ENCODE measurements at places on chromosomes 6 and 20.

- no peak for DNase-seq
These were observed 64.4 kb downstream of the HACE1 start for GRCh38 chr6:104795363-104795762.

GRCh38 chr6:75931011-75931680 is 141.3 kb downstream of the IMPG1 start:
- DNase-seq = no peak

DNA sequence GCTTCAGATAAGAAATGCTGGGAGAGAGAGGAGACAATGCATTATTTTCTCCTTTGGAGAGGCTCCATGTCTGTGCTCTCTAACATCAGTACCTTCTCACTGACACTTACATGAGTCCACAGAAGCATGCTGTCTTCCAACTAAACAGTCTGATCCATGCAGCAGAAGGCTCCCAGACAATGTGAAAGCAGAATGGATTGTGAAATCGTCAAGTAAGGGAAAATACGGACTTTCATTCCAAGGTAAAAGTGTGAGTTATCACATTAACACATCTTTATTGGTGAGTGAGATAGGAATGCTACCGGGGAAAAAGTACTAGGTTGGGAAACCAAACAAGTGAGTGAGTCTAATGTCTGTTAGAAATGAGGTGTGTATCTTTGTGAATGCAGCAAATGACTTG is 167.6 kb upstream of the KCNK16 start:
- DNase-seq = no peak

DNA sequence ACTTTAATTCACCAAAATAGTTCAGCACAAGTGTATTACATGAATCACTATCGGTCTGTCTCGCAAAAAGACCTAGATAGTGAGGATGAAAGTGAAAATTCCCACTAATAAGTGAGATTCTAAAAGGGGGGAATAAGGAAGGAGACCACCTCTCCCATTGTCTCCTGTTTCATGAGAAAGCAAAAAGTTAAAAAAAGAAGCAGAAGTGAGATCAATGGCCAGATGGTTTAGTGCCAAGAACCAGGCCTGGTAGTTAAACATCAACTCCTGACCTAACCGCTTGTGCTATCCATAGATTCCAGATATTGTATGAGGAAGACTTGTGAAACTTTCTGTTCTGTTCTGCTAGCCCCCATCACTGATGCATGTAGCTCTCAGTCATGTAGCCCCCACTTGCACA is 293.0 kb downstream of the RNGTT start:
- no peak for DNase-seq

DNA sequence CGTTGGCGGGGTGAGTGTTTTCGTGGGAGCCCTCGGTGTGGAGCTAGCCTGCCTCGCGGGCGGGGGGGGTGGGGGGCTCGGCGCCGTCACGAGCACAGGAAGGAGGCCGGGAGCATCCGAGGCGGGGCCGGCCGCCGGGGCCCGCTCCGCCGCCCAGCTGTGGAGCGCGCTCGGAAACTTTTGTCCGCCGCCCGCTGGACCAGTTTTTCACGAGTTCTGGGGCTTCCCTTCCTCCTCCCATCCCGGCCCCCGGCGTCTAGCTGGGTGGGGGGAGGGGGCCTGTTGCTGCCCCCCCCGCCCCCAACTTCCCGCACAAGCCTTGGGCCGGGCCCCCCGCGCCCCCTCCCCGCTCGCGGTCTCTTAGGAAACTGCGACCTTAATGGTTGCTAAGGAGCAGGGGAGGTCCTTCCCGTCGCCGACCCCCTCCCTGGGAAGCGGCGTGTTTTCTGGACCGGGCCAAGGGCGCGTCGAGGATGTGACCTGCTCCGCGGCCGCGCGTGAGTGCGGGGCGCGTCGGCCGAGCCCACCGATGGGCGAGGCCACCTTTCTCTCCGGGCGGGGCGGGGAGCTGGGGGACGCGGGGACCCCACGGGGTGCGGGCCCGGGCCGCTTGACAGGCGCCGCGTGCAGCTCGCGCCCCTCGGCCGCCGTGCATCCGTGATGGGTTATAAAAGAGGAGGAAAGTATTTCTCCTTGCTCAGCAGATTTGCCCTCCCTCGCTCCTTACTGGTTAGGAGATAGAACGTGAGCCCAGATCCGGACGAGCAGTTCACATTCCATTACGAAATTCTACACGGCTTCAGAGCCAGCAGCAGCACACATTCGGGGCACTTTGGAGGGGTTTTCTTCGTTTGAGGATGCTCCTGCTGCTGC is 1.4 kb downstream of the RREB1 start:
- no peak for DNase-seq

- DNase-seq = no peak
These were observed 216.0 kb downstream of the SAMD5 start for GRCh38 chr6:147724454-147724853.

DNA sequence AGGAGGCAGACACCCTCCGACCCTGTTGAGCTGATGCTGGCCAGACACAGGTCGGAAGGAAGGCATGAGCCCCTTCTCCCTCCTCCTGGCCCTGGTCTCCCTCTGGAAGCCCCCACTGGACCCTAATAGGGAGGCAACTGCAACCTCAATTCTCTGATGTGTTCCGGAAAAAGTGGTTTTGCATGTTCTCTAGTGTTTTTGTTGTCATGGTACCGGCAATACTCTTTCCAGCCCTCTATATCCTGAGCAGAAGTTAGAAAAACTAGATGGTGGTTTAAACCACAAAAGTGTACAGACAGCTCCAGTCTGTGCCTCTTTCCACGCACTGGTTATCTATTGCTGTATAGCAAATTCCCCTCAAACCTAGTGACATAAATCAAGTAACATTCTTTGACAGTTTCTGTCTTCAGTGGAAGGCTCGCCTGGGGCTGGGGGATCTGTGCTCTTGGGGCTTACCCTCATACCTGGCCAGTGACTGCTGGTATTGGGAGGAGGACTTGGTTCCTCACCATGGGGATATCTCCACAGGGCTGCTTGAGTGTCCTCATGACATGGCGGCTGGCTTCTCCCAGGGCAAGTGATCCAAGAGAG is 37.0 kb downstream of the SYTL3 start:
- DNase-seq = no peak

DNA sequence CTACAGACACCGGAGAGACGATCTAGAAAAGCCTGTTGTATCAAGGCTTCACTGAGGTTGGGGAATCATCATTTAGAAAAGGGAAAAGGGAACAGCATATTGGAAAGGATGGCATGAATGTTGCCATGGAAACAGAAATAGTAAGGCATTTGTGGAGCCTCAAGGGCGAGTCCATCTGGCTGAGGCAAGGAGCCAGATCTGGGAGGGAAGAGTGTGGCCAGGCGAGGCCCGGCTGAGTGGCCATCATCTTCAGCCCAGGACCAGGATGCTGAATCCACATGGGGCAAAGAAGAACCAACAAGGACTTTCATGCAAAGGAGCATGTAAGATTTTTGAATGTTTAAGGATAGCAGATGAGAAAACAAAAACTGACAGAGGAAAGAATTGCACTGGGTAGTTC is 85.8 kb downstream of the MAP3K5 start:
- no peak for DNase-seq

GRCh38 chr6:167113935-167114910 is 8.7 kb upstream of the CCR6 start:
- DNase-seq = no peak

- no peak for DNase-seq
These were observed 45.9 kb upstream of the TULP1 start for GRCh38 chr6:35558571-35558970.

DNA sequence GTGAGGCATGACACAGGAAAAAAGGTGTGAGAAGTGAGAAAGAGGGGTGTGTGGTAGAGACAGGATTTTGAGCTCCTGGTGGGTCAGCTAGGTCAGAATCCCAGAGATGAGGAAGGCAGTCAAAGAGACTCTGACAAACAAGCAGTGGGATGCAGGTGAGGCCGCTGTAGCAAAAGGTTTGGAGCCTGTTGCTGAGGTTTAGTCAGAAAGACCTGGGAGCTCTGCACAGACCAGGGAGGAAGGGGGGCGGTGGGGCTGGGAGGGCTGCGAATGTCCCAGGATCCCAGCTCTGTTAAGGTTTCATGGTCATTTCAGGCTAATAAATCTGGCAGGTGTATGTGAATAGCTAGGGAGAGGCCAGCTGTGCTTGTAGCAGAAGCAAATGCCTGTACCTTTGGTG is 373.9 kb upstream of the SYNCRIP start:
- no peak for DNase-seq

DNA sequence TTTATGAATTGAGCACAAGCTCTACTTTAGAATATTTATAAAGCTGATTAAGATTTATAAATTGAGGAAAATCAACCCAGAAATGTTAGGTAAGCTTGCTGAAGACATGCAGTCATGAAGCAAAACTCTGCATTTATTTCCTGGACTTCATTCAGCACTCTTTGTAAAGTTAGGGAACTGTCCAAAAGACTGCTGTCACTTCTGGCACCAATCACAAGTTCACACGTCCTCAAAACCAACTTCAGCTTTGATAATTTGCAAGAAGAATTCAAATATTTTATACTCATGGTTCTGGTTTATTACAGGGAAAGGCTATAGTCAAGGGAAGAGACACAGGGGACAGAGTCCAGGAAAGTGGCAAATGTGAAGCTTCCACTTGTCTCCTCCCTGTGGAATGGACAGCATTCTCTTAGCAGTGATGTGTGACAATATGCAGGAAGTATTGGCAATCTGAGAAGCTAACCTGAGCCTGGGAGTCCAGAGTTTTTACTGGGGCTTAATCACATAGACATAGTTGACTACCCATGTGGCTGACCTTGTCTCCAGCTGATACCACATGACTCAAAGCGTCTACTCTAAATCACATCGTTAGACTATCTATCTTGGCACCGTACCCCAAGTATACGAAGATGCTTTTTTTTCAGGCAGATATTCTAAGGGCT is 85.4 kb downstream of the PPP1R14C start:
- DNase-seq = no peak

DNA sequence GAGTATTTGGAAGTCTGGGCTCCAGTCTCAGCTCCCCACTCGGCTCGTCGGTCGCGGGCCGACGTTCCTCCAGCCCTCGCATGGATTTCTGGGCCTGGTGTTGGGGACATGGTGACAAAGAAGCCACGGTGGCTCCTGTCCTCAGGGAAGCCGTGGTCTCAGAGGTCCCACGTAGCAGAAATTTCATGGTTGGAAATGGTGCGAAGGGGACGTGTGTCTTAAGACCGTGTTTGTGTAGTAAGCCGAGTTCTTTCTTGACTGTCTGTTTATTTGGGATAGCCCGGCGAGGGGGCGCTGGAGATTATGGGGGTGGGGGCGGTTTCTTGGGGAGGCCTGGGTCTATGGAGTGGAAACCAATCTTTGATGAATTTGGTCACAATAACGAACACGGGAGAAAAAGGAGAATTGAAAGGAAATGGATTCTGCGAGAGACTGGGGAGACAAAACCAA is 23.5 kb upstream of the MAP3K7 start:
- no peak for DNase-seq

- DNase-seq = no peak
These were observed 83.5 kb downstream of the SCML4 start for GRCh38 chr6:107740496-107741190.

GRCh38 chr6:30152016-30152673 is 8.9 kb downstream of the TRIM10 start:
- DNase-seq = no peak

- no peak for DNase-seq
These were observed 422.9 kb upstream of the CHD6 start for GRCh38 chr20:42041000-42041565.

- peak; percentile 59 for DNase-seq
These were observed 63.3 kb downstream of the ZFAND3 start for GRCh38 chr6:37882724-37883413.

DNA sequence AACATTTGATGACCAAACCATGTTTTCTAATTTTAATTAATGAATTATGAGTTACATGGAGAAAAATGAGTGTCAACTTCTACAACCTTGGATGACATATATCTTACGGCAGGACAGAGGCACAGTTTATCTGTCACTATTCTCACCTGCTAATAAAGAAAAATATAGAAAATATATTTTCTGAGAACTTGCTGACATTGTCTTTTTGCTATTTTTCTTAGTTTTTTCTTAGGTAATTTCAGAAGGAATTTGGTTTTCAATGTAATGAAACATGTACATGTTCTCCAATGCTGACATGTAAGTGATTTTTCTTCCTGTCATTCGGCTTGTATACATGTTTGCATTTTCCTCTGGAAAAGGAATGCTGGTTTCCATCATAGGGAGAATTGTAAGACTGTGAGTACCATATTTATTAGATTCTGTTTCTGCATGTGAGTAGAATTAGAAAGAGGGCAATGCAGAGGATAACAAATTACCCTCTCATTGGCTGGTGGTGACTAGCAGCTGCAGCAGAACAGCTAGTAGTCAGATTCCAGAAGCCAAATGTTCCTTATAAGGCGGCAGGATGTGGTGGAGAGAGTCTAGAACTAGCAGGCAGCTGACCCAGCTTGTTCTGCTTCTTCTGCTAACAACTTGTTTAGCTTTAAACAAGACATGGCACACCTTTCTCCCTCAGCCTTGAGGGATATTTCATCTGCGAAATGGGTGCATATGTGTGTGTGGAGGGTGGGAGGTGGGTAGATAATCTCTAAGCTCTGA is 132.8 kb upstream of the SPACA1 start:
- no peak for DNase-seq

DNA sequence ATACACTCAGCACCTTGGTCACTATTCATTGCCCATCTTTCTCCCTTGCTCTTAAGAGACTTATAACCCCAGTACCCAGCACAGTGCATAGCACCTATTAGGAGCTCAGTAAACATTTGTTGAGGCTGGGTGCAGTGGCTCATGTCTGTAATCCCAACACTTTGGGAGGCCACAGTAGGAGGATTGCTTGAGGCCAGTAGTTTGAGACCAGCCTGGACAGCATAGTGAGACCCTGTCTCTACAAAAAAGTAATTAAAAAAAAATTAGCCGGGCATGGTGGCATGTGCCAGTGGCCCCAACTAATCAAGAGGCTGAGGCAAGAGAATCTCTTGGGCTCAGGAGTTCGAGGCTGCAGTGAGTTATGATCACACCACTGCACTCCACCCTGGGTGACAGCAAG is 8.2 kb upstream of the EIF2S2 start:
- no peak for DNase-seq

DNA sequence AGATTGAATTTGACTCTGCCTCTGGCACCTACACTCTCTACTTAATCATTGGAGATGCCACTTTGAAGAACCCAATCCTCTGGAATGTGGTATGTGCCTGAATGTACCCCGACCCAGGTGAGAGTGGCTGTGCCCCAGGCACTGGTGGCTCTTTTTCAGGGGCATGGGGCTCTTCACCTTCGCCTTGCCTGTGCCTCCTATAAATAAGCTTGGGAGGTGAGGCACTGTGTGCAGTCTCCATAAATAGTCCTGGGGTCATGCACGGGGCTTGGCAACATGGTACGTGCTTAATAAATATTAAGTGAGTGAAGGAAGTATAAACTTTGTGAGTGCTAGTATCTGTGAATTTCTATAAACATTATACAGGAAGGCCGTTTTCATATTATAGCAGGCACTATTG is 33.0 kb downstream of the GHRH start:
- no peak for DNase-seq

DNA sequence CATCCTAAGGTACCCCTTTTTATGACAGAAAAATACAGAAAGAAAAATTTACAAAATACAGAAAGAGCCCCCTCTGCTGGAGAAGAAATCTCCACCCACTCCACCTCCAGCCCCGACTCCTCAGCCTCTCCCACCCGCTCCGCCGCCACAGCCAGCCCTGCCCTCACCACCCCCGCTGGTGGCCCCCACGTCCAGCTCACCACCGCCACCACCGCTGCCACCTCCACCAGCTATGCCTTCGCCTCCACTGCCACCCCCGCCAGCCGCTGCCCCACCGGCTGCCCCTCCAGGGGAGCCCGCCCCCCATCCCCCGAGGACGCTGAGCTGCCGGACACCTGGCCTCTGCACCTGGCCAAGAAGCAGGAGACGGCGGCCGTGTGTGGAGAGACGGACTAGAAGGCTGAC is 17.7 kb downstream of the WFDC2 start:
- no peak for DNase-seq
